ENCODE measurements at places on chromosomes 16 and 17.

- DNase-seq: no peak
These were observed 9.6 kb downstream of the ITGAD start for GRCh38 chr16:31402687-31403086.

GRCh38 chr17:17999364-18000029, 26.8 kb downstream of the DRC3 start:
- no peak for DNase-seq

DNA sequence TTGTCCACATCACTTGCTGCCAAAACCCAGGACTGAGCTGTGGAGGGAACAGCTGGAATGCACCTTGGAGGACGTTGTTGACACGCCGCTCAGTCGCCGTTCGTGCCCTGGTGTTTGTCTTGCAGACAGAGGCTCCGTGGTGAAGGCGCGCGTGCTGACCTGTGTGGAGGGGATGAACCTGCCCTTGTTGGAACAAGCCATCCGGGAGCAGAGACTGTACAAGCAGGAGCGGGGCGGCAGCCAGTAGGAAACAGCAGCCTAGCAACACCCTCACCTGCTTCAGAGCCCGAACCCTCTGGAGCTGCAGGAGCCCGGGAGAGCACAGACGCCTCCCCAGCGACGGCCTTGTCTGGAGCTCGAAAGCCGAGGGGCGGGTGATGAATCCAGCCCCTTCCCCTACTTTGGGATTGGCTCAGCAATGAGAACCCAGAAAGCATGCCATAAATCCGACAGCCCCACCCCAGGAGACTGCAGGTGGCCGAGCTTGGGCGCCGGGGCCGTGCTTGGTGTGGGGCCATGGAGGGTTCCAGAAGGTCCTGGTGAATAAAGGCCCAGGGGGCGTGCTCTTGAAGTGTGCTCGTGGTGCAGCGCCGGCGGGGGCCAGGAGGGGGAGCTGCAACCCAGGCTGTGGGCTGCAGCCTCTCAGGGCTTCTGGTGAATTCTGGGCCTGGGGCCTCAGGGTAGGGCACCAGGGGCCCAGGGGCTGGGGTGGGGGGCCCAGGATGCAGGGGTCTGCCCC, 470 bp upstream of the CDK3 start:
- peak; percentile 60 for DNase-seq

DNA sequence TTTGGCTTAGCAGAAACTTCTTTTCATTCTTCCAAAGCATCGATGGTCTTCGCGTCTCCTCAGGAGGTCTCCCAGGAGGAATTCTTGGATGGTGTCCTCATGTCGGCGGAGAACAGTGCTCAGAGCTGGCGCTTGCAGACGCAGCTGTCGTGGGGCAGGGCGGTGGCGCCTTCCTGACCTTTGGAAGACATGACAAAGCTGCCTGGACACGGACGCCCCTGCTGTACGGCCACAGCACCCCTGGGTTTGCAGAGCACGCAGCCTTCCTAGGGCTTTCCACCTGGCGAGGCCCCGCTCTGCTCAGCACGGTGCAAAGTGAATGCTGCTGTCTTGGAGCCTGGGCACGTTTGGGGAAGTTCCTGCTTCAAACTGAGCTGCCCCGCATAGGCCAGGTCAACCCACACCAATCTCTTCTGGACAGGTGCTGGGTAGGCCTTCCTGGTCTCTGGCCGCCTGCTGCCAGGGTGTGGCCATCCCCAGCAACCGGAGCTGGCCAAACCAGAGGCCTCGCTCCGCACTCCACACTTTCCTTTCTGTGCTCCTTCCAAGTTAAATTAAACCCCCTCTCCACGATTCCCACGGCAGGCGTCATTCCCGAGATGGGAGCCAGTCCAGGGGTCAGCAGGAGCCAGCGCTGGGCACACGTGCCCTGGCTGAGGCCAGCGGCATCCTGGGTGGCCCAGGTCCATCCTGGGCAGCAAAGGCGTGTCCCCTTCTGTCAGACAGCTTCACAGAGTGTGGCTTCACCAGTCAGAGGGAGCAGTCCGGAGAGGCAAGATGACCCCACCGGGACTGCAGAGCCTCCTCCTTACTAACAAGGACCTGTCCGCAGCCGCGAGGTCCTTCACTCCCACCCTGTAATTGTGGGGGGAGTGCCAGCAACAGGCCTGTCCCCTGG, 15.0 kb upstream of the KREMEN2 start:
- no peak for DNase-seq

- DNase-seq: no peak
These were observed 36.9 kb downstream of the SNX20 start for GRCh38 chr16:50644245-50644644.

Measured in hematopoietic multipotent progenitor cell treated with erythropoietin and hydrocortisone succinate and interleukin-3 and kit ligand, for 8 days (in vitro differentiated cells).